CD4-positive, alpha-beta T cell treated with Interleukin-6 at 100 ng/mL for 8 hours (primary cell): ENCODE measurements at places on chromosomes 2 and 18.

DNA sequence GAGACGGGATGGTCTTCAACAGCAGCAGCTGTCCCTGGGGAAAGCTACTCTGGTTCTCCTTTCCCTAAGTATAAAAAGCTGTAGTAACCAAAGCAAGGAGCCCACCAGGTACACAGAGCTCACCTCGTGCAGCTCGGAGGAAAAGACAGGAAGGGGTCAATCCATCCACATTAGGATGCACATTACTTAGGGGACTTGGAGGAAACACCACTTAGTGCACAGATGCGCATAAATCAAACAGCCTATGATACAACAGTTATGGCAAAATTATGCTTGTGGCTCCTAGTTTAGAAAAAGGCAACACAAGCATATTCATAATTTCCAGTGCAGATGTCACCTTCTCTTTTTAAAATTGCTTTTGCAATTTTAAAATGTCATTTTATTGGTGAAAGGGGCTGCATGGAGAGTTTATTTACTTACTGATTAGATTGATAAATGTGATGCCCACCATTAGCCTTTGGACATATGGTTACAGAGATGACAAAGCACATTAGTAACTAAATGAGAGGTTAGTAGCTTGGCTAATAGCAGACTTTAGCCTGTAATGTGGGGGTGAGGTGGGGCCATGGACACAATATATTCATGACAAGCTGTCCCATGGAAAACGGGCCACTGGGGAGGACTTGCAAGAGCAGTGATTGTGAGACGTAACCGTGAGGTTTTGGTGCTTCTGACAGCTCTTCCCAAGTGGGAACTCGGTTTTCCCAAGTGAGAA is 199.8 kb downstream of the MYT1L start:
- DNase-seq, result no peak

DNA sequence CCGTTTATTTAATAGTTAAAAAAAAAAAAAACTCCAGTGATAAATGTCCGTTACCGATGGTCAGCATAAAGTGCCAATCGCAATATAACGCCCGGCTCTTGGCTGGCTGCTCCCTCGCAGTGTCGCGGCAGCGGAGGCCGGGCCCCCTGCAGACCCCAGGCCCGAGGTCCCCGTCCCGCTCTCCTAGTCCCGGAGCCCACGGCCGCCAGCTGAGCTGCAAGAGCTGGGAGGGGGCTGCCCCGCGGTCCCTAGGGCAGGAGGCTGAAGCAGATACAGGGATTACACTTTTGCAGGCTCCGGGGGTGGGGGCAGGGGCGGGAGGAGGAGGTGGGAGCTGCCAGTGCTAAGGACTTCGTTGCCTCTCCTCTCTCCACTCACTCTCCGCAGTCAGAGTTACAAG is 6.9 kb downstream of the OSR1 start:
- no peak for DNase-seq

DNA sequence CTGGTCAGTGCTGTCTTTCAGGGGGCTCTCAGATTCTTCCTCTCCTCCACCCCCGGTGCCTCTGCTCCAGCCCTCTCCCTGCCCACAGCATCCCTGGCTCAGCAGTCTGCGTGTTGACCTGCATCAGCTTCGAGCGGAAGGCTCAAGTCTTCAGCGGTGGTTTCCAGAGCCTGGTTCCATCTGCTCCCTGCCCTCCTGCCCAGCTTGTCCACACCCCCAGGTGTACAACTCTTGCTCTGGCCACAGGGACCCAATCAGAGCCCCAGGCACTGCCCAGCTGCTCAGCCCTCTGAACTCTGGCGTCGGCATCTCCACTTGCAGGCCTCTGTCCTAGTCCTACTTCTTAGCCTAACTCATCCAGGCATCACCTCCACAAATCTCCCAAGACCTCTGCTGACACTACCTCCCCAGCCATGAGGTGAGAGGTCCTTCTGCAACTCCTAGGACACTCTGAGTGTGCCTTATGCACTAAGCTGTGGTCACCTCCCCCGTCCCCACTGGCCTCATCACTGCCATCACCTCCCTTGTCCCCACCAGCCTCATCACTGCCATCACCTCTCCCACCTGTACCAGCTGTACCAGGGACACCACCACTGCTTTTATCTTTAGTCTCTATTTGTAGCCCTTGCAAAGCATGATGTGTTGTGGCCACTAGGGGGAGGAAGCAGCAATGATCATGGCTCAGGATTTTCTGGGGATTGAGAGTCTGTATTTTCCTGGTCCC is 60.9 kb downstream of the EDAR start:
- DNase-seq, result peak; percentile 37

GRCh38 chr2:64213532-64214275 is 69.5 kb upstream of the PELI1 start:
- DNase-seq, result no peak

GRCh38 chr2:101887328-101887727 is 104.4 kb upstream of the IL1R2 start:
- no peak for DNase-seq

- DNase-seq, result no peak
Observed at GRCh38 chr2:11050565-11050964, 104.7 kb upstream of the SLC66A3 start.

- no peak for DNase-seq
Observed at GRCh38 chr2:95328358-95329125, 31.4 kb downstream of the KCNIP3 start.

DNA sequence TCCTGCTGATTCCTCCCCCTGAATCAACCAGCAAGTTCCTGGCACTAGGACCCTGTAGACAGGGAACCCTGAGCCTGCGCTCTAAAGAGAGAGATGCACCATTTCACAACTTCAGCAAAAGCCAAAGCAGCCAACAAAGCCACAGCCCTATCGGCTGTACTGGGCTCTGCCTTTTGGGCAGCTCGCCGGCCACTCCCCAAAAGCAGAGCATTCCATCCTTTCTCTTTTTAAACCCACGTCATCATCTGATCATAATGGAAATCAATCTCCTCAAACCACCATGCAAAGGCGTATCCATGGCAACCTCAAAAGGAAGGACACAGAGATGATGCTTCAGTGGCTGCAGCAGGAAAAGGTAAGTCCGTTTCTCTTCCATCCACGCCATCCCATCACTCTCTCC is 5.3 kb upstream of the DCTN1 start:
- no peak for DNase-seq
